ENCODE measurements at places on chromosomes 3 and 15. TPM values are rescaled to one million over a fixed set of nuclear protein-coding genes. Genes with fewer than 3 reads are reported as not detected.

DNA sequence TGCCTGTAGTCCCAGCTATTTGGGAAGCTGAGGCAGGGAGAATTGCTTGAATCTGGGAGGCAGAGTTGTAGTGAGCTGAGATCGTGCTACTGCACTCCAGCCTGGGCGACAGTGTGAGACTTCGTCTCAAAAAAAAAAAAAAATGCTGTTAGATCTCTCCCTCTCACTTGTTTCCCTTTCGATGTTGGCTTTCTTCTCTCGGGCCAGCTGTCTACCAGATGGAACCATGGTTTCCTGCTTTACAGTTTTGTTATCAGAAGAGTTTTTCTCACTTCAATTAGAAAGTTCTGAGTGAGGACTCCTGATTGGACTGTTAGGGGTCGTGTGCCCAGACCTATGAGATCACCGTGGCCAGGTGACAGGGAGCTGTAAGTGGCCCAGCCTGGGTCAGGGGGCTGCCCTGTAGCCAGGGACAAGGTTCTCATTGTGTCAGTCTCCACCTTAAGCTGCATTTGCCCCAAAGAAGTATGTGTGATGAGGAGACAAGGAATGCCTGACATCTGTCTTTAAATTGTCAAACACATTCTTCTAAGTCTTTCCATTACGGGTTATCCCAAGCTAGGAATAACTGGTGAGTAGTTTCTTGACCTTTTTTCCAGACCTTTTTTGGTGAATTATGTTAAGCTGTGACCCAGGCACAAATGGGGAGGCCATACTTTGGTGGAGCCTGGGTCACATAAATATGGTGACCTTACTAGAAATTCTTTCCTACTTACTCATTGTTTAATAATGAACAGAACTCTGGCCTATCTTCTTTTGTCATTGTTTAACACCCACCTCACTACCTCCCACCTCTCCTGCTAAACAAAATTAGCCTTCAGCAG is 25.2 kb downstream of the SNAPC5 start:
- H3K36me3 ChIP-seq = no peaks in the 10 kb centered on the region
- DNase-seq = no peak
- H3K4me1 ChIP-seq = no peaks in the 10 kb centered on the region
- no peak overlapping the region for H3K4me3 ChIP-seq

- DNase-seq = no peak
- H3K4me1 ChIP-seq = peaks cover under 1% of the 10 kb centered on the region
- no peak overlapping the region for H3K4me3 ChIP-seq
- no peak overlapping the region for H3K27ac ChIP-seq
- H3K27me3 ChIP-seq = no peaks in the 10 kb centered on the region
- no peaks in the 10 kb centered on the region for H3K36me3 ChIP-seq
Observed at GRCh38 chr3:30544812-30545211, 61.6 kb upstream of the TGFBR2 start.

DNA sequence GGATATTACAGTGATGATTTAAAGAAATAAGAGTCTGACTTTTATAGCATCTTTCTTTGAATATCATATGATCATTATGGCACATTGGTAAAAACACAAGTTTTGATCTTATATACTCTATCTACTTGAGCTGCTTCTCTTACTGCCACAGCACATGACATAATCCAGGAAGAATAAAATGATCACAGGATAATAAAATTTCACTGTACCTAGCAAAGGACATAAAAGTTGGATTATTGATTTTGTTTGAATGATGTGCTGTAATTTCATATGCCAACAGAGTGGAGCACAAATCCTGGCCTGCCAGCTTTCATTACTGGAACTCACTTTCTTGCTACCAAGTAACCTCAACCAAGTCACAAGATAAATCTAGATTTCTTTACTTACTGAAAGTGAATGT is 162.1 kb upstream of the NANOGP8 start:
- no peak overlapping the region for H3K4me3 ChIP-seq
- H3K36me3 ChIP-seq = no peaks in the 10 kb centered on the region
- no peak for DNase-seq
- no peak overlapping the region for H3K27ac ChIP-seq

Gene ALPK3
- total RNA-seq = 7.8 TPM

- no peak overlapping the region for H3K27ac ChIP-seq
- H3K4me1 ChIP-seq = no peaks in the 10 kb centered on the region
- no peak for DNase-seq
Observed at GRCh38 chr3:112389961-112390360, 57.0 kb downstream of the CD200 start.

- no peaks in the 10 kb centered on the region for H3K36me3 ChIP-seq
- H3K27me3 ChIP-seq = no peaks in the 10 kb centered on the region
- no peak for DNase-seq
- no peak overlapping the region for H3K27ac ChIP-seq
Observed at GRCh38 chr3:156349111-156349510, 205.8 kb downstream of the SSR3 start.

Gene VILL
- 10.4 TPM for total RNA-seq

Gene ARF4
- total RNA-seq = 62.0 TPM

GRCh38 chr15:43794269-43795037 is 2.3 kb downstream of the SERF2 start:
- peak; percentile 19 for DNase-seq
- peaks cover 67% of the 10 kb centered on the region for H3K4me1 ChIP-seq
- peaks cover 7% of the 10 kb centered on the region for H3K36me3 ChIP-seq

- no peaks in the 10 kb centered on the region for H3K4me1 ChIP-seq
- no peak overlapping the region for H3K4me3 ChIP-seq
- no peaks in the 10 kb centered on the region for H3K27me3 ChIP-seq
- H3K27ac ChIP-seq = no peak overlapping the region
- no peaks in the 10 kb centered on the region for H3K36me3 ChIP-seq
Observed at GRCh38 chr3:16347548-16347947, 82.5 kb downstream of the OXNAD1 start.

- no peak overlapping the region for H3K27ac ChIP-seq
- no peaks in the 10 kb centered on the region for H3K4me1 ChIP-seq
- H3K27me3 ChIP-seq = no peaks in the 10 kb centered on the region
- H3K4me3 ChIP-seq = no peak overlapping the region
- H3K36me3 ChIP-seq = no peaks in the 10 kb centered on the region
Observed at GRCh38 chr3:56938530-56938929, 121.9 kb upstream of the SPATA12 start.

- H3K27ac ChIP-seq = no peak overlapping the region
- H3K4me1 ChIP-seq = peaks cover 8% of the 10 kb centered on the region
- H3K4me3 ChIP-seq = no peak overlapping the region
- H3K36me3 ChIP-seq = no peaks in the 10 kb centered on the region
Observed at GRCh38 chr3:196643201-196643749, 3.8 kb downstream of the NRROS start.

- H3K27ac ChIP-seq = no peak overlapping the region
- no peaks in the 10 kb centered on the region for H3K36me3 ChIP-seq
- no peaks in the 10 kb centered on the region for H3K27me3 ChIP-seq
- no peak overlapping the region for H3K4me3 ChIP-seq
- no peak for DNase-seq
Observed at GRCh38 chr15:79257454-79257853, 25.1 kb upstream of the ANKRD34C start.

DNA sequence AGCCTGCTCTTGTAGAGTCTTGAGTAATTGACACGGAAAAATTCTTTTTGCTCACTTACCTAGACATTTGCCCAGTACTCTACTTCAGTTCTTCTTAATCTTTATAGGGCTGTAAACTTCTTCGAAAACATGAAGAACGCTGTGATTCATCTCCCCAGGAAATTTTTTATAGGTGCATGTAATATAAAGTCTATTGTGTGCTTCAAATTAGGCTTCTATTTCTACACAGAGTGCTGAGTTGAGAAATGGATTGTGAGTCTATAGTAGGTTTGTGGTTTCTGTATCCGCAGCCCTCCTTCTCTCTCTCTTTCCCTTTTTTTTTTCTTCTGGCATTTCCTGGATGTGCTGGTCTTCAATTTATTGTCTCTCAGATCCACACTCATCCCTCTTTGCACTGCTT is 183.3 kb upstream of the DCBLD2 start:
- no peaks in the 10 kb centered on the region for H3K4me1 ChIP-seq
- H3K4me3 ChIP-seq = no peak overlapping the region
- DNase-seq = no peak
- no peak overlapping the region for H3K27ac ChIP-seq
- H3K27me3 ChIP-seq = no peaks in the 10 kb centered on the region
- H3K36me3 ChIP-seq = no peaks in the 10 kb centered on the region

Gene GOLGA8T
- not detected for total RNA-seq

Gene GP5
- total RNA-seq = not detected

- H3K4me3 ChIP-seq = no peak overlapping the region
- no peak overlapping the region for H3K27ac ChIP-seq
- no peaks in the 10 kb centered on the region for H3K4me1 ChIP-seq
- H3K36me3 ChIP-seq = no peaks in the 10 kb centered on the region
- H3K27me3 ChIP-seq = no peaks in the 10 kb centered on the region
Observed at GRCh38 chr3:38608086-38608775, 41.3 kb downstream of the SCN5A start.

DNA sequence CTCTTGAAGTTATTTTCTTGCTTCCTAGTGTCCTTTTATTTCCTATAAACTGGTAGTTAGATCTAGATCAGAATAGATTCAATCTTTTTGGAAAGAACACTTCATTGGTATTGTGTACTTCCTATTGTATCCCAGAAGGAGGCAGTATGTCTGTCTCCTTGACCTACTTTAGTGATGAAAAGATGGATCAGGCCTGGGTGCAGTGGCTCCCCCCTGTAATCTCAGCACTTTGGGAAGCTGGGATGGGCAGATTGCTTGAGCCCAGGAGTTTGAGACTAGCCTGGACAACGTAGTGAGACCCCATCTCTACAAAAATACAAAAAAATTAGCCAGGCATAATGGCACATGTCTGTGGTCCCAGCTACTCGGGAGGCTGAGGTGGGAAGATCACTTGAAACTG is 12.0 kb downstream of the BSN start:
- no peak for DNase-seq
- no peak overlapping the region for H3K4me3 ChIP-seq
- H3K36me3 ChIP-seq = no peaks in the 10 kb centered on the region
- no peaks in the 10 kb centered on the region for H3K4me1 ChIP-seq
- H3K27me3 ChIP-seq = no peaks in the 10 kb centered on the region

Gene CP
- 5.7 TPM for total RNA-seq

DNA sequence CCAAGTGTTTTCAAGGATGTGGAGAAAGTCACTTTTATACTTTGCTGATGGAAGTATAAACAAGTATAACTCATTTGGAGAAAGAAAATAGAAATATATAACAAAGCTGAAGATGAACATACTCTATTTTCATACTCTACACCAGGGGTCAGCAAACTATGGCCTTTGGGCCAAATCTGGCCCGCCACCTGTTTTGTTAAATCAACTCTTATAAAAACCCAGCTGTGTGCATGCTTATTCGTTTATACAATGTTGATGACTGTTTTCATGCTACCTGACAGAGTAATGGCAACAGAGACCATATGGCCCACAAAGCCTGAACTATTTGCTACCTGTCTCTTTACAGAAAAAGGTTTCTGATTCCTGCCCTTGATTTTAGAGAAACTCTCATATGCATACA is 124.0 kb downstream of the NR1D2 start:
- peak; percentile 7 for DNase-seq
- H3K27me3 ChIP-seq = no peaks in the 10 kb centered on the region
- no peaks in the 10 kb centered on the region for H3K36me3 ChIP-seq

Gene GOLGA8K
- 0.78 TPM for total RNA-seq

- H3K27me3 ChIP-seq = no peaks in the 10 kb centered on the region
- H3K4me1 ChIP-seq = peaks cover 11% of the 10 kb centered on the region
- no peaks in the 10 kb centered on the region for H3K36me3 ChIP-seq
- no peak for DNase-seq
Observed at GRCh38 chr3:72248389-72248761, 463.4 kb upstream of the PROK2 start.

Gene HYAL1
- total RNA-seq = 20.4 TPM

GRCh38 chr3:142907996-142908395 is 19.1 kb upstream of the PCOLCE2 start:
- no peaks in the 10 kb centered on the region for H3K36me3 ChIP-seq
- H3K4me3 ChIP-seq = no peak overlapping the region
- H3K4me1 ChIP-seq = no peaks in the 10 kb centered on the region
- no peak for DNase-seq

Gene MYH15
- total RNA-seq = not detected

Gene LMLN
- total RNA-seq = 1.6 TPM

- no peak overlapping the region for H3K4me3 ChIP-seq
- no peak overlapping the region for H3K27ac ChIP-seq
- H3K36me3 ChIP-seq = no peaks in the 10 kb centered on the region
- peaks cover 31% of the 10 kb centered on the region for H3K4me1 ChIP-seq
- no peak for DNase-seq
Observed at GRCh38 chr3:143975554-143976152, 4.0 kb downstream of the DIPK2A start.

Gene STAC
- total RNA-seq = not detected

Gene SLITRK3
- not detected for total RNA-seq

Gene ZNF80
- total RNA-seq = not detected

DNA sequence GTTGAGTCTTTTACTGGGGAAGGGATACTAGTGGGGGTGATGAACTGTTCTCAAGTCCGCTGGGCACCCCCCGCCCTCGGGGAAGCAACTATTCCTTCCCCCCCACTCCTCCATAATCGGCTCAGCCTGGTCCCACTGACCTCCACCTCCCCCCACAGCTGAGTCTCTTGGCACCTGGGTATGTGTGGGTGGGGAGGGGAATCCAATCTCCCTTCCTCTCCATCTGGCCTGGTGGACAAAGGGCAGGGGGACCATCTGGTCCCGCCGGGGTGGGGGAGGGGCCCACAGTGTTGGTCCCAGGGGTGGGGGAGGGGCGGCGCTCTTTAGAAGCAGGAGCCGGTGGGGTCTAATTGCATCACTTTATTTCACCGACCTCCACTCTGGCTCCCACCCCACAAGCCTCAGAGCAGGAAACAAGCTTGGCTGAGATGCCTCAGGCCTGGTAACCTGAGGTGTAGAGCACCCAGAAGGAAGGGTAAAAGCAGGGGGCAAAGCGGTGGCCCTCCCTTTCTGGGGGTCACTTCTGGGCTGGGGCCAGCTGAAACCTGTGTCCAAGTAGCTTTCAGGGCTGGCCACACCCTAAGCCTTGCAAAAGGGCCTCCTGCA is 1.0 kb upstream of the PCBP4 start:
- peak overlapping the region; percentile 83 for H3K27ac ChIP-seq
- H3K4me1 ChIP-seq = peaks cover 66% of the 10 kb centered on the region
- no peaks in the 10 kb centered on the region for H3K36me3 ChIP-seq
- no peaks in the 10 kb centered on the region for H3K27me3 ChIP-seq
- no peak overlapping the region for H3K4me3 ChIP-seq

Gene ADAMTSL3
- 7.8 TPM for total RNA-seq

DNA sequence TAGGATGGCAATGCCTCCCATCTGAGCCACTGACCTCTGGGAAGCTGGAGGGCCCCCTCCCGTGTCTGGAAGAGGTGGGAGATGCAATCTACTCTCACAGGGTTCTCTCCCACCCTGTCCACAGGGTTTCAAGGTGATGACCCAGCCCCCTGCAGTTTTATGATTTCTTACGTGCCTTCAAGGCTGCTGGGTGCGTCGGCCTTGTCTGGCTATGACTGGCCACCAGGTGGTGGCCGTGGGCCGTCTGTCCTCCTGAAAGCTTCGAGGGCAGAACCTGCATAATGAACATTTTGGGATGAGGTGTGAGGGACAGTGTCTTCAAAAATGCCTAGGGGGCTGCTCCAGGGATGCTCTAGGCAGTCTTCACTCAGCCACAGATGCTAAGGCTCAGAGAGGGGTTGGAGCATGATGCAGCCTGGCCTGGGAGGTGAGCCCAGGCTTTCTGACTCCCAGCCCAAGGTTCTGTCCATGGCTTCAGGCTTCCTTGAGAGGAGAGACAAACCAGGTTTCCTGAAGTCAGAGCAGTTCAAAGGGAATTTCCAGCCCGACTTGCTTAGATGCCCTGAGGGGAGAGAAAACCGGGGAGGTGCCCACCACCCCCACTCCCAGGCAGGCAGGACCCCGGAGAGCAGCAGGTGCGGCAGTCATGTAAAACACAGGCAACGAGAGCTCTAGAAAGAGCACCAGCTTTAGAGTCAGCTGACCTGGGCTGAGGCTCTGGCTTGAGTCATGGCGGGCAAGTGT is 18.7 kb downstream of the ISG20 start:
- H3K4me3 ChIP-seq = no peak overlapping the region
- no peaks in the 10 kb centered on the region for H3K36me3 ChIP-seq
- H3K27ac ChIP-seq = no peak overlapping the region
- DNase-seq = peak; percentile 63
- H3K4me1 ChIP-seq = peaks cover 21% of the 10 kb centered on the region
- no peaks in the 10 kb centered on the region for H3K27me3 ChIP-seq
